Activated naive CD4-positive, alpha-beta T cell treated with anti-CD3 and anti-CD28 coated beads, Interleukin-2, amount 50 U/mL, for 16 hours (primary cell): ENCODE measurements at places on chromosomes 13 and 19.

GRCh38 chr19:1276628-1277022, 1.3 kb downstream of the FAM174C start:
- peak; percentile 58 for DNase-seq

- no peak for DNase-seq
Measured at GRCh38 chr13:21362741-21363140, 96.4 kb downstream of the ZDHHC20 start.

DNA sequence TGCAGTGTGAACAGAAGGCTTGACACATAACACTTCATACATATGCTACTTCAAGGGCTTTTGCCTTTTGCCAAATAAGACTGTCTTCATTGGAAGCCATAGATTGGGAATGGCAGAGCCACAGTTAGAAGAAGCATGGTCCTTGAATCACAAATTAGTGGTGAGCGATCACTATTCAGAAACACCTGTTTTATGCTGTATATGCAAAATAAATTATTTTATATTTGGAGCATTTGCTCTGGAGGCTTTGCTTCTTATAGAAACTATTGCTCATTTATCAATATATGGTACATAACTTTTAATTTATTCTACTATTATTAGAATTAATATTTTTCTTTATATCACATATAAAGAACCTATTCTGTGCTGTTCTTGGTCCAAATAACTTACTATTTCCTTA, 270.4 kb upstream of the SPRY2 start:
- no peak for DNase-seq

DNA sequence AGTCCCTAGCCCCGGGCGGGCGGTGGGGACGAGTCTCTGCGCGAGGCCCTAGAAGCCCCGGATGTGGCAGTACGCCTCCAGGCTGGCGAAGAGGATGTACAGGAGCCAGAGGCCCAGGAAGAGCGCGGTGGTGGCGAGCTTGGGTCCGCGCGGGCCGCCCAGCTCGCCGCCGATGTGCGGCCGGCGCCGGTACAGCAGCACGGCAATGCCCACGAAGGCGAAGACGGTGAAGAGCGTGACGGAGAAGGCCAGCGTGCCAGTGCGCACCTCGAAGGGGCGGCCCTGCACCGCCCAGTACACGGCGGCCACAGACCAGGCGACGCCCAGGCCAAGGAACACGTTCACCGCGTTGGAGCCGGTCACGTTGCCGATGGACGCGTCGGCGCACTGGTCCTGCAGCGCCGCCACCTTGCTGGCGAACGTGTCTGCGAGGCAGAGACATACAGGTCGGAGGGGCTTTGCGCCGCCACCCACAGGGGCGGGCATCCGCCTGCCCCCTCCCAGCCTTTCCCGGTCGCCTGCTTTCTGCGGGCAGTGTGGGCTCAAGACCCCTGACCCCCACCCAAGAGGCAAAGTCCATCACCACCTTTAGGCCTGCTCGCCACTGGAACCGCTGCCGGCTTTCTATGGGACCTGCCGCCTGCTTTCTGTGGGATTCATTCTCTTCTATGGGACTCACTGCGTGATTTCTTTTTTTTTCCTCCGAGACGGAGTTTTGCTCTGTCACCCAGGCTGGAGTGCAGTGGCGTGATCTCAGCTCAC, 10.9 kb upstream of the MEIS3 start:
- DNase-seq, result no peak

GRCh38 chr13:52399046-52399445, 6.9 kb downstream of the THSD1 start:
- DNase-seq, result no peak

DNA sequence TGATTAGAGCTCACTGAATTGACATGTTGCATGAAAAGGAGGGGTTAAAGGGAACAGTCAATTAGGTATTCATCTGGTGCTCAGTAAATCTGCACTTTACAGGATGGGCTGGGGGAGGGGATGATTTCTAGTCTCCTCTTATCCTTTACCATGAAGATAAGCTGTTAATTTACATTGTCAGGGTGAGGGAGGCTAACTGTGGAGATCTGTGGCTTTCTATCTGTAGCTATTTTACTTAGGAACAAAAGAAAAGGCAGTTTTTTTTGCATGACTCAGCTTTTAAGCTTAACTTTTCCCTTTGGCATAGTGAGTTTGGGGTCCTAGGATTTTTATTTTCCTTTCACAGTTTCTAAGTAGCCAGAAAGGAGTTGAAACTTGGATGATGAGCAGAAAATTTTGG, 253.3 kb downstream of the LMO7 start:
- DNase-seq, result no peak

DNA sequence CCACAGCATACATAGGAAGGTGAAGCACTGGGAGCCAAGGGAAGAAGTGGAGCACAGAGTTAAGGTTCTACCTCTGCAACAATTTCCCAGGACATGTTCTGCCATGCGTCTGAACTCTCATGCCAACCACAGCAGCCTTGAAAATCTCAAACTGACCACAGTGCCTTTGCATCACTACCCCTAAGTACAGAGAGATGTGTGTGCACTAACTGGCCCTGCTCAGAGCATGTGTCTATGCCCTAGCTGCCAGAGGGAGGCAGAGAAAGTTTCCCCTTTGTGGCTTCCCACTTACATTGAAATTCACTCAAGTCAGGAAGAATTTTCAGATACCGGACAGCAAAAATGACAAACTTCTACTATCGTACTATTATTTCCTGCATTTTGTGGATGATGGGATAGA, 26.8 kb upstream of the WDFY2 start:
- DNase-seq, result no peak
